ENCODE measurements at places on chromosomes 5 and 9.

DNA sequence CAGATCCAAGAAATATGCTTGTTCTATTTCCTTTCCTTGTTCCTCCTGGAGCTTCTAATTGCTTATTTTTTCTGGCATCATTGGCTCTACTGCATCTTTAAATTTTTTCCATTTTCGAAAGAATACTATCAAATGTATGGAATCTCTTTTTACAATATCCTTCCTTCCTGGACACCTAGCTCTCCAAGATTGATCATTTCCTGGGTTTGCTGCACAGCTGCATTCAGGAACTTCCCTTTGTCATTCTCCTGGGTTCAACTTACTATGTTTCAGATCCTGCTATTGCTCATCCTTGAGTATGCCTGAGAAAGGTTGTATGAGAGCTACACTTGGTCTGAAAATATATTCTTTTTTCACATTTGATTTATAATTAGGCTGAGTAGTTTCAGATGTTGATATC is 73.7 kb upstream of the ERCC6L2 start:
- DNase-seq, result no peak

DNA sequence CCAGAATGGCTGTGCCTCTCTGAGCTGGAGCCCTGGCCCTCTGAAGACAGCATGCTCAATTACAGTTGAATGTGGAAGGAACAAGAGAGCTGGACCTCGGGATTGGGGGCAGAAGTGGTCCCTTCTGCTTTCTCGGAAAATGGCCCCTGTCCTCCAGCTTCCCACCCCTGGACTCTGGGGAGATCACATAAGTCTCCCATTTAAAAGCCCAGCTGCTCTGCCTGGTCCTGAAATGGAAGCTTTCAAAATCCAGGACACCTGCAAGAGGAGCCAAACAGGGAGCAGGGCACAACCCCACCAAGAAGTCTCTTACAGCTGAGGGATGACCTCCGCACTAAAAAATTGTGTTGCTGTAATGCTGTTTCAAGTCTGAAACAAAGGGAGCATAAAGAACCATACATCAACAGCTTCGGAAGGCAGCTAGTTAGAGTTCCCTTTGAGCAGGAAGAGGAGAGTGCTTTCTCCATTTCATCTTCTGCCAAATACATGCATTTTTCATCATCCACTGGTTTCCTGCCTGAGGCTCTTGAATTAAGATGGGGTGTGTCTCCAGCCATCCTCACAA is 48.2 kb downstream of the TGFBI start:
- DNase-seq, result no peak

GRCh38 chr5:178186427-178186826 is 744 bp downstream of the GMCL2 start:
- DNase-seq, result no peak

DNA sequence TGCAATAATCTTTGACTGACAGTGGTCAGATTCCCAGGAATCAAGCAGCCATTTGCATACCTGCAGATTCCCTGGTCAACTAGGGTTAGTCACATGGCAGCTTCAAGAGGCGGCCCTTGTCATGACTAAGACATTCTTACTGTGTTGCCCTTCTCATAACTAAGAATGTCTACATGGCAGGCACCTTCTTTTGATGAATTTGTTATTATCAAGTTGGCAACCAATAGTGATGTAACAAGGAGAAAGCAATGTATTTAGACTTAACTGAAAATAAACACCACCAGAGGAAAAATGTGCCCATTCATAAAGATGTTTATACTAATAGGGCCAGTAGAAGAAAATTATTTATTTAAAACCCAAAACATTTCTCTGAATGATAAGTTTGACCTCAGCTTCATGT is 215.6 kb downstream of the TLE1 start:
- DNase-seq, result no peak

GRCh38 chr5:39158127-39158593 is 61.2 kb downstream of the FYB1 start:
- DNase-seq, result no peak

GRCh38 chr5:36730537-36731216 is 124.3 kb downstream of the SLC1A3 start:
- no peak for DNase-seq

GRCh38 chr5:38534156-38534453 is 22.3 kb downstream of the LIFR start:
- DNase-seq, result no peak

DNA sequence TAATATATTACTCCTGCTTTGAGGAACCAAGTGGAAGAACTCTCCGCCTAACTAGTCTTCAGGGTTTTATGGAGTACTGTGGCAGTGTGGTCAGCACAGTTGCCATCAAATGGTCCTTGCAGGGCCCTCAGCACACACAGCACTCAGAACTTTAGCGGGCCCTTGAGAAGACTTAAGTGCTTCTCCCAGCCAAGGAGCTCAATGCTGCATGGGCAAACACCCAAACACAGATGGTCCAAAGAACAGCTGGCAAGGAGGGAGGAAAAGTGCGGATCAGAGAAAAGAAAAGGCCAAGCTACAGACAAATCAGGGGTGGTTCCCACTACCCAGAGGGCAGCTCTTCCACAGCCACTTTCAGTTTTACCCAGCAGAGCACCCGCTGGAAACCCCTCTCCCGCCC is 98.6 kb downstream of the SPOCK1 start:
- DNase-seq, result no peak

DNA sequence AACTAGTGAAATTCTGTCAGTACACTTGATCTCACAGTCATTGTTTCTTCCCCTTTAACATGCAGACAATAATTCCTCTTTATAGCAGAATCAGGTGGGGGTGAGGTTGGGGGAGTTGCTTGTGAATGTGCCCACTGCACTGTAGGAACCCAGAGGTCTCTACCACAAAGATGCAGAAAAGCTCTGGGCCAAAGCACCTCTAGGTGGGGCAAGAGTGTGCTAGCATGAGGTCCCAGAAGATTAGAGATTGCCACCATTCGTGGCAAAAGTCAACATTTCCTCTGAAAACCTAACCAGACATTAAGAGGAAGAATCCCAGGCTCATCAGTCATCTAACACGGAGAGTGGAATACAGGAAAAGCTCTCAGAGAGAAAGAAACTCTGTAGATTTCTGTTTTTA is 74.5 kb downstream of the PTCD2 start:
- DNase-seq, result no peak

DNA sequence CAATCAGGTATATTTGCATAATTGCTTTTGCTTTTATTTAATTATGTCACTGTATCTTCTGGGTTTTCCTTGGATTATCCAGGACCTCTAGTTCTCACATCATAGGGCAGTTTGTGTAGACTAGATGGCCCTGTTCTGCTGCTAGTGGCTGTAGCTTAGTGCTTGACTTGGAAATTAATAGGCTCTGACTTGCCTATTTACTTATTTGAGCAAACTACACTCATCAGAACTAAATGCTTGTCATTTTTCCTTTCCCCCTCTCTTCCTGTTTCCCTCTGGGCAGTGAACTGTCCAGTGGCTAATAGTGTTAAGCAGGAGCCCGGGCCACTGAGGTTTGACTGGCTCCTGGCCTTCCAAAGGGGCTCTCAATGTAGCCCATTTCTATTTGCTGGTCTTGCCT is 135.7 kb downstream of the MAN2A1 start:
- DNase-seq, result no peak

Data from smooth muscle cell of the brain vasculature (primary cell).